MCF 10A (cell line): ENCODE measurements at places on chromosomes 16 and 17.
A peak's percentile ranks its signal among the peaks of the same experiment; 100 is the strongest.

GRCh38 chr17:47812146-47812920 is 9.3 kb downstream of the OSBPL7 start:
- no peak overlapping the region for H3K4me3 ChIP-seq
- peaks cover 9% of the 10 kb centered on the region for H3K36me3 ChIP-seq
- H3K27ac ChIP-seq, result no peak overlapping the region
- DNase-seq, result no peak
- no peaks in the 10 kb centered on the region for H3K27me3 ChIP-seq

GRCh38 chr16:31484491-31485171 is 1.7 kb downstream of the SLC5A2 start:
- peaks cover 13% of the 10 kb centered on the region for H3K27me3 ChIP-seq
- H3K4me1 ChIP-seq, result no peaks in the 10 kb centered on the region
- H3K36me3 ChIP-seq, result peaks cover 14% of the 10 kb centered on the region
- no peak overlapping the region for H3K27ac ChIP-seq
- no peak for DNase-seq

- H3K27ac ChIP-seq, result no peak overlapping the region
- peaks cover 77% of the 10 kb centered on the region for H3K36me3 ChIP-seq
- H3K4me3 ChIP-seq, result no peak overlapping the region
- DNase-seq, result no peak
- H3K4me1 ChIP-seq, result peaks cover 21% of the 10 kb centered on the region
These were observed 58.3 kb downstream of the PLD6 start for GRCh38 chr17:17147821-17148220.

GRCh38 chr17:69864462-69864861 is 210.6 kb upstream of the KCNJ16 start:
- no peaks in the 10 kb centered on the region for H3K4me1 ChIP-seq
- H3K4me3 ChIP-seq, result no peak overlapping the region
- no peak overlapping the region for H3K27ac ChIP-seq
- H3K27me3 ChIP-seq, result no peaks in the 10 kb centered on the region
- H3K36me3 ChIP-seq, result no peaks in the 10 kb centered on the region

GRCh38 chr17:81514739-81515529 is 2.3 kb upstream of the ACTG1 start:
- H3K27me3 ChIP-seq, result no peaks in the 10 kb centered on the region
- peaks cover 36% of the 10 kb centered on the region for H3K36me3 ChIP-seq

DNA sequence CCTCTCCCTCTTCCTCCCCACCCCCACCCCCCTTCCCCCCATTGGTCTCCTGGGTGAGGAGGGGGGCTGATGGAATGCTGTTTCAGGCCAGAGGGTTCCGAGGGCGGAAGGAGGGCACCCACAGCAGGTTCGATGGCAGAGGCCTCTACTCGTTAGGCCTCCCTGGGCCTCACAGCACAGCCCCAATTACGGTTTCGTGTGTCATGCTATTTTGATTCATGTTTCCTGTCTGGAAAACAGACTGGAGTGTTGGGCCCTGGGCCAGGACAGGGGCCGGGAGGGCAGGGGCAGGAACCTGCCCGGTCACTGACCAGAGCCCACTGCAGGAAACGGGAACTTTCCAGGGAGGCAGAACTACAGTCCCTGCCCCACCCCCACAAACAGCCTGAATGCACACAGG is 138.2 kb downstream of the C16orf95 start:
- H3K27me3 ChIP-seq, result no peaks in the 10 kb centered on the region
- peak; percentile 71 for DNase-seq
- H3K4me3 ChIP-seq, result no peak overlapping the region
- H3K27ac ChIP-seq, result peak overlapping the region; percentile 46
- H3K36me3 ChIP-seq, result no peaks in the 10 kb centered on the region
- H3K4me1 ChIP-seq, result peaks cover 12% of the 10 kb centered on the region

GRCh38 chr17:73582359-73582758 is 61.9 kb downstream of the SDK2 start:
- H3K4me1 ChIP-seq, result no peaks in the 10 kb centered on the region
- DNase-seq, result no peak
- H3K27ac ChIP-seq, result no peak overlapping the region
- H3K4me3 ChIP-seq, result no peak overlapping the region
- peaks cover 63% of the 10 kb centered on the region for H3K27me3 ChIP-seq

- DNase-seq, result no peak
- H3K36me3 ChIP-seq, result no peaks in the 10 kb centered on the region
- peak overlapping the region; percentile 65 for H3K4me3 ChIP-seq
- no peaks in the 10 kb centered on the region for H3K27me3 ChIP-seq
- H3K4me1 ChIP-seq, result peaks cover 20% of the 10 kb centered on the region
- peak overlapping the region; percentile 90 for H3K27ac ChIP-seq
These were observed 43.3 kb upstream of the NF1 start for GRCh38 chr17:31051506-31051905.

DNA sequence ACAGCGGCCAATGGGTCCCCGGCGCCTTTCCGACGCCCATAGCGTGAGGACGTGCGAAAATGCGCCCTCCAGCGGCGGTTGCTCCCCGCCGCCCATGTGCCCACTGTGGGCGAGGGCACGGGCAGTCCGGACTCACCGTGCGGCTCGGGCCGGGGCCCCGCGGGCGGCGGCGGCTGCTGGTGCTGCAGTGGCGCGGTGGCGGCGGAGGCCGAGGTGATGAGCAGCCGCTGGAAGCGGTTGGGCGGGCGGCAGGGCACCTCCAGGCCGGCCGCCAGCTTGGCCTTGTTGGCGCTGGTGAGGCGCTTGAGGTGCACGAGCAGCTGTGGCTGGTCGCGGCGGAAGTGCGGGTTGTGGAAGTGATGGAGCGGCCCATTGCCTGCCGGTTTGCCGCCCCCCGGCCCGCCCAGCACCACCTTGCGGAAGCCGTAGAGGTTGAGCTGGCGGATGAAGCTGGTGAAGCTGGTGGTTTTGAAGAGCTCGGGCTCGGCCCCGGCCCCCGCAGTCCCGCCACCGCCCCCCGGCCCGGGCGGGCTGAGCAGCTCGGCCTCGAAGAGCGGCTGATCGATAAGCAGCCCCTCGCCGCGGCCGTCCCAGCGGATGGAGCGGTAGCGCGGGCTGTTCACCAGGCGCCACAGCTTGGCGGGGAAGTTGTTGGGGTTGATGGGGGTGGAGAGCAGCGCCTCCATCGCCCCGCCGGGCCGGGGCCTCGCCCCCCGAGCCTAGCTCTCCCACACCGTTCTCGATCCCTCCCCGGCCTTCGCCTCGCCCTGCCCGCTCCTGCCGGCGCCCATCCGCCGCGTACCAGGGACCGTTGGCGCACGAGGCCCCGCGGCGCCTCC is at the start of gene HSF5:
Gene HSF5, minus strand, starts transcription at position 820 of the 839 bp plus-strand sequence. Its CDS starts 134 bp downstream, at position 686.
- no peak within 1 kb of the TSS for H3K27ac ChIP-seq
- H3K27me3 ChIP-seq, result peaks cover 11% of the 10 kb centered on the region
- H3K36me3 ChIP-seq, result peaks cover 42% of the 10 kb centered on the region
- H3K4me1 ChIP-seq, result no peaks in the 10 kb centered on the region
- DNase-seq, result no peak

GRCh38 chr16:78829280-78829679 is 729.8 kb downstream of the WWOX start:
- H3K4me3 ChIP-seq, result no peak overlapping the region
- H3K27ac ChIP-seq, result no peak overlapping the region
- no peak for DNase-seq
- H3K27me3 ChIP-seq, result no peaks in the 10 kb centered on the region
- H3K4me1 ChIP-seq, result no peaks in the 10 kb centered on the region

GRCh38 chr16:55976815-55977214 is 101.6 kb upstream of the CES5A start:
- no peaks in the 10 kb centered on the region for H3K4me1 ChIP-seq
- H3K27me3 ChIP-seq, result no peaks in the 10 kb centered on the region
- no peak overlapping the region for H3K27ac ChIP-seq
- no peaks in the 10 kb centered on the region for H3K36me3 ChIP-seq
- no peak for DNase-seq
- no peak overlapping the region for H3K4me3 ChIP-seq

DNA sequence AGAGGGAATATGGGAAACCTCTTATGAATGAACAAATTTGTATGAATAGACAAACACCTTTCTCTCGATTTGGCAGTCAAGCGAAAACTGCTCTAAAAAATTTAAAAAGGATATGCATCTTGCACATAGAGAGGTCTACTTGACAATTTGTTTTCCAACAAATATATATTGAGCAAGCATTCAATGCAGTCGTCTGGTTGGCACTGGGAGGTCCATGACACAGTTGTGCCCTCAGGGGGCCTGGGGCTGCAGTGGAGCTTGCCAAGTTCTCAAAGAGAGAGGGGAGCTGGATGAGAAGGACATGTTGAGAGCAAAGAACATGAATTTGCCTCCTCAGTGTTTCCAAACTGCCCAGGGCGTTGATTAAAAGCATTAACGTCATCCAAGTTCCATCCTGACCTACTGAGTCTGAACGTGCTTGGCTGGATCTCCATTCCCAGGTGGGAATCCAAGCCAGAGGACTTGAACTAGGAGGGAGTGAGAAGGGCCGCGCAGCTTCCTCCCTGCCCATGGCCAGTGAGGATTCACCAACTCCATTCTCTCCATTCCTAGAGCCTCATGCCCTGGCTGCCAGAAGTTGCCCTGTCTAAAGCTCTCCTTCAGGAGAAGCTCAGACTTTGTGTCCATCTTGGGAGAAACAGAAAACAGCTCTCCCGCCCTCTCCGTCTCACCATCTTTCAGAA is 24.5 kb downstream of the TBX2 start:
- no peak overlapping the region for H3K27ac ChIP-seq
- DNase-seq, result no peak
- no peaks in the 10 kb centered on the region for H3K4me1 ChIP-seq
- H3K36me3 ChIP-seq, result peaks cover 4% of the 10 kb centered on the region

GRCh38 chr16:87445486-87445885 is 47.3 kb downstream of the ZCCHC14 start:
- peaks cover 61% of the 10 kb centered on the region for H3K36me3 ChIP-seq
- H3K27me3 ChIP-seq, result no peaks in the 10 kb centered on the region
- no peak overlapping the region for H3K27ac ChIP-seq
- no peak overlapping the region for H3K4me3 ChIP-seq

DNA sequence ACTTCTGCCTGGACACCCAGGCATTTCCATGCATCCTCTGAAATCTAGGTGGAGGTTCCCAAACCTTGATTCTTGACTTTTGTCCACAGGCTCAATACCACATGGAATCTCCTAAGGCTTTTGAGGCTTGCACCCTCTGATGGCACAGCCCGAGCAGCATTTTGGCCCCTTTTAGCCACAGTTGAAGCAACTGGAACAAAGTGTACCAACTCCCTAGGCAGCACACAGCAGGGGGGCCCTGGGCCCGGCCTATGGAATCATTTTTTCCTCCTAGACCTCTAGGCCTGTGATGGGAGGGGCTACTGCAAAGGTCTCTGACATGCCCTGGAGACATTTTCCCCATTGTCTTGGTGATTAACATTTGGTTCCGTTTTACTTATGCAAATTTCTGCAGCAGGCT is 32.0 kb downstream of the ABCC1 start:
- no peaks in the 10 kb centered on the region for H3K27me3 ChIP-seq
- no peak overlapping the region for H3K27ac ChIP-seq
- DNase-seq, result no peak
- peaks cover 14% of the 10 kb centered on the region for H3K4me1 ChIP-seq
- peaks cover 24% of the 10 kb centered on the region for H3K36me3 ChIP-seq

- H3K4me3 ChIP-seq, result no peak overlapping the region
- DNase-seq, result no peak
- peaks cover 58% of the 10 kb centered on the region for H3K4me1 ChIP-seq
- no peaks in the 10 kb centered on the region for H3K27me3 ChIP-seq
These were observed 11.2 kb upstream of the MTSS2 start for GRCh38 chr16:70696952-70697593.

GRCh38 chr17:10879190-10879836 is 41.4 kb upstream of the PIRT start:
- H3K36me3 ChIP-seq, result no peaks in the 10 kb centered on the region
- H3K27me3 ChIP-seq, result peaks cover 11% of the 10 kb centered on the region
- H3K4me3 ChIP-seq, result no peak overlapping the region
- no peak for DNase-seq

- no peak overlapping the region for H3K4me3 ChIP-seq
- no peaks in the 10 kb centered on the region for H3K27me3 ChIP-seq
- DNase-seq, result no peak
- no peaks in the 10 kb centered on the region for H3K36me3 ChIP-seq
- H3K27ac ChIP-seq, result no peak overlapping the region
- no peaks in the 10 kb centered on the region for H3K4me1 ChIP-seq
These were observed 164.4 kb upstream of the GSE1 start for GRCh38 chr16:85448557-85449190.

GRCh38 chr16:70691223-70692129 is 5.6 kb upstream of the MTSS2 start:
- DNase-seq, result no peak
- peaks cover 63% of the 10 kb centered on the region for H3K4me1 ChIP-seq
- H3K4me3 ChIP-seq, result no peak overlapping the region
- H3K36me3 ChIP-seq, result peaks cover 8% of the 10 kb centered on the region
- H3K27ac ChIP-seq, result no peak overlapping the region

DNA sequence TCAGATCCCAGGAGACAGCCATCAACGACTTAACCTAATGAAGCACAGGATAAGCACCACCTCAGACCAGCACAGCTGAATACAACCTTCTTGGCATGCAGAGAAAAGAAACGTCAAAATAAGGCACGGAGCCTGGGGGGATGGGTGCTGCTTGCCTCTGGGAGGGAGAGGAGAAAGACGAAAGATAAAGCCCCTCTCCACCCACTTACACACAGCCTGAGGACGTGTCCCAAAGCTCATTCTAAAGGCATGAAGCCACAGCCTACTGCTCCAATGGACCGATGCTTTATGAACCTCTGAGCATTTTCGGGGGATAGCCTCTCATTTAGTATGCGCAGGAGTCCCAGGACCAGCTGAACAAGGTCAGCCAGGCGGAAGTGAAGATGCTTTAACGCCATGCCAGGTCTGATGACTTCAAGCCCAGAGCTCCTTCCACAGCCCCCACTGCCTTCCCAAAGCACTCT is 31.1 kb downstream of the ST3GAL2 start:
- H3K4me3 ChIP-seq, result no peak overlapping the region
- H3K27me3 ChIP-seq, result no peaks in the 10 kb centered on the region
- H3K36me3 ChIP-seq, result peaks cover 11% of the 10 kb centered on the region
- peaks cover 13% of the 10 kb centered on the region for H3K4me1 ChIP-seq

DNA sequence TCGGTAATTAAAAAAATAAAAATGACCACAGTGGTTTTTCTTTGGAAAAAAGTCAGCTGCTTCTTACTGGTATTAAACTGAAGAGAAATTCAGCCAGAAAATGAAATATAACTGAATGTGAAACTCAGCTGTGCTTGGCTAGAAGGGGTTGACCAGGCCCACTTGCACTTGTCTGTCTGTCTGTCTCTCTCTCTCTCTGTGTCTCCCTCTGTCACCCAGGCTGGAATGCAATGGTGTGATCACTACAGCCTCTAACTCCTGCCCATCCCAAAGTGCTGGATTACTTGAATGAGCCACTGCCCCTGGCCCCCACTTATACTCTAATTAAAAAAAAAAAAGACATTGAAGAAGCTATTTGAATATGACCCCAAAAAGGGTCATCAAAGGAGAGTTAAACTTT is 17.3 kb upstream of the AKAP1 start:
- no peaks in the 10 kb centered on the region for H3K4me1 ChIP-seq
- no peak overlapping the region for H3K27ac ChIP-seq
- no peaks in the 10 kb centered on the region for H3K36me3 ChIP-seq
- H3K27me3 ChIP-seq, result no peaks in the 10 kb centered on the region

DNA sequence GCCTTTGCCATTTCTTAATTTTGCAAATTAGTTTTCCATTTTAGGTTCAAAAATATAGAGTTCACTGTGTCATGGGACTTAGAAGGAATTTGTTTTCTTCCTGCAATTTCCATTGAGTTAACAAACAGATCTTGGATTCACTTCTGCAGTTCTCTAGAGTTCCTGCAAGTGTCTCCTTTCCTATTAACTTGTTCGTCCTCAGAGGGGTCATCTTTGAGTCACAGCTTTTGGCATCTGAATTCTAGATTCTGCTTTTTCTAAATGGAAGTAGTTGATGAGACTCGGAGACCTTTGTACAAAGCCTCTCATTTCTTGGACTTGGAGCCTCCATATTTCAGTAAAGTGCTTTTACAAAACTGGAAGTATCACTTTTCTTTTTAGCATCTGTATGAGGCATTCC is 323.3 kb downstream of the BCAS3 start:
- no peak overlapping the region for H3K4me3 ChIP-seq
- H3K27me3 ChIP-seq, result no peaks in the 10 kb centered on the region
- H3K4me1 ChIP-seq, result no peaks in the 10 kb centered on the region
- H3K27ac ChIP-seq, result no peak overlapping the region
